ENCODE measurements at places on chromosomes 16 and 17. TPM values are rescaled to one million over a fixed set of nuclear protein-coding genes. Genes with fewer than 3 reads are reported as not detected.

The SLC5A10 gene
- not detected for total RNA-seq

The HSD17B2 gene
- total RNA-seq: not detected

The CCL17 gene
- not detected for total RNA-seq

The CMTM2 gene
- total RNA-seq: not detected

The ITGB4 gene
- 0.29 TPM for total RNA-seq

The EVPL gene
- total RNA-seq: not detected

The KRT36 gene
- 0.36 TPM for total RNA-seq

The NEUROD2 gene
- total RNA-seq: not detected

The C16orf82 gene
- total RNA-seq: not detected

The TSPAN10 gene
- total RNA-seq: 11.5 TPM

The ZNF205 gene
- total RNA-seq: 17.7 TPM

The KRTAP4-12 gene
- total RNA-seq: not detected

The TBC1D28 gene
- total RNA-seq: not detected

The DNASE1L2 gene
- total RNA-seq: 0.72 TPM

The TMEM92 gene
- total RNA-seq: 0.36 TPM

The SMIM5 gene
- total RNA-seq: under 0.01 TPM

The DBNDD1 gene
- total RNA-seq: 0.29 TPM

The FOXN1 gene
- total RNA-seq: not detected

Measured in osteoblast (primary cell).